Posterior vena cava (tissue), 2 donors: ENCODE measurements at places on chromosomes 11 and 22. TPM values are rescaled to one million over a fixed set of nuclear protein-coding genes. Genes with fewer than 3 reads are reported as not detected.

The OLFML1 gene
- 13.2 TPM for total RNA-seq

The LIF gene
- 8.1 TPM for total RNA-seq

The MISFA gene
- 2.1 TPM for total RNA-seq

The PRG3 gene
- not detected for total RNA-seq

The PATE2 gene
- 0.79 TPM for total RNA-seq

The CASP1 gene
- 16.3 TPM for total RNA-seq

The OR51B2 gene
- not detected for total RNA-seq

The VSIG2 gene
- 1.2 TPM for total RNA-seq

The PRRG4 gene
- 0.81 TPM for total RNA-seq

The TM7SF2 gene
- 3.1 TPM for total RNA-seq

The PHLDA2 gene
- 4.6 TPM for total RNA-seq

The SCGB2A2 gene
- not detected for total RNA-seq

The MS4A3 gene
- total RNA-seq: not detected

The SMTNL1 gene
- not detected for total RNA-seq

The MYRF gene
- 3.7 TPM for total RNA-seq

The OR52E8 gene
- not detected for total RNA-seq

The EMID1 gene
- total RNA-seq: 1.4 TPM

The TIGD3 gene
- total RNA-seq: not detected

The PRMT3 gene
- total RNA-seq: 11.8 TPM

The TMEM225 gene
- not detected for total RNA-seq

The OR10G6 gene
- not detected for total RNA-seq

The RPS19BP1 gene
- total RNA-seq: 54.4 TPM

The RIMBP3C gene
- not detected for total RNA-seq

The HEPHL1 gene
- not detected for total RNA-seq

The B3GAT3 gene
- 26.6 TPM for total RNA-seq

The ARHGAP42 gene
- 14.9 TPM for total RNA-seq

The FLRT1 gene
- total RNA-seq: 0.14 TPM

The PDGFB gene
- total RNA-seq: 7.5 TPM
